Activated gamma-delta T cell (primary cell): ENCODE measurements at places on chromosomes 11 and 22.

DNA sequence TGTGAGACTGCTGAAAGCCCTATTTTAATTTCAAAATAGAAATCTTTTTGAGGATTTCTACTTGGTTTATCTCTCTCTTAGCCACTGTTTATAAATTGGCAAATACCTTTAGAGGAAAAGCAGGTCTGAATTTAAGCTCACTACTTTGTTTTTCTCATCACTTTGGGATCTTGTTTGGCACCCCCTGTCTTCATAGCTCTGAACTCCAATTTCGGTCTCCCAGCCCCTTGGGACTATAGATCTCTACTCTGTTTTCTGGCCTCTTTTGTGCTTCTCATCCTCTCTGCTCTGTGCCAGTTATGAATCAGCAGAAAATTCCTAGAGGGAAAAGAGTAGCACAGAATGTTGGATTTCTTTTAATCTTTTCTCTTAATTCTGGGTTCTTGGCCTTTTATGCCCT, 118.3 kb downstream of the CYP2R1 start:
- no peak for DNase-seq

DNA sequence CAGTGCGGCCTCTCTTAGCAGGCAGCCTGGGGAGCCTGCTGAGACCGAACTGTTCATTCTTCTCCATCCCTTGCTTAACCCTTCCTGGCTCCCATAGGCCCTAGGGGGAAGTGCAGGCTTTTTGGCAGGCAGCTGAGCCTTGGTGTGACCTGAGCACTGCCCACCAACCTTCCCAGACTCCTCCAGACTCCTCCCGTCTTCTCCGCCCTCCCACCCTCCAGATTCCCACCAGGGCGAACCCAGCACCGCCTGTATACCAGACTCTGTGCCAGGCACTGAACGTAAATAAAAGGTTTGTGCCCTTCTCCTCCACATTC, 7.9 kb downstream of the RELT start:
- no peak for DNase-seq

GRCh38 chr11:133934599-133935550, 21.9 kb downstream of the IGSF9B start:
- DNase-seq: no peak

- DNase-seq: no peak
Measured at GRCh38 chr11:65219930-65220213, 38.1 kb downstream of the CAPN1 start.

DNA sequence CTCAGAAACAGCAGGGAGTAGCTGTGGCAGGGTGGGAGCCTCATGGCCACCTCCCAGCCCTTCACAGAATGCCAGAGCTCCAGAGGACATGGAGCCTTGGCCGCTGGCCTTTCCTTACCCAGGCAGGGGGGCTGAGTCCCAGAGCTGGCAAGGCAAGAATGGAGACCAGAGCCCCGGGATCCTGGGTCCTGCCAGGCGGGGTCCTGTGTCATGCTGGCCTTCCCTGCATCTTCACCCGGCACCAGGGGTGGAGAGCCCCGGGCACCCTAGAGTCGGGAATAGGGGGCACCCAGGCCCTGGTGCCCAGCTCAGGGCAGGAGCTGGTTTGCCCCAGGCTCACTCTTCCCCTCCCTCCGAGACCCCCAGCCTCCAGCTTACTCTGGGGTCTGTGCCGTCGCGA, 519.9 kb downstream of the TBC1D22A start:
- no peak for DNase-seq

- no peak for DNase-seq
Measured at GRCh38 chr11:134530636-134531326, 118.7 kb upstream of the B3GAT1 start.

- no peak for DNase-seq
Measured at GRCh38 chr11:61885166-61885778, 6.1 kb downstream of the FADS3 start.

- no peak for DNase-seq
Measured at GRCh38 chr11:73288192-73288872, 16.2 kb downstream of the P2RY6 start.

DNA sequence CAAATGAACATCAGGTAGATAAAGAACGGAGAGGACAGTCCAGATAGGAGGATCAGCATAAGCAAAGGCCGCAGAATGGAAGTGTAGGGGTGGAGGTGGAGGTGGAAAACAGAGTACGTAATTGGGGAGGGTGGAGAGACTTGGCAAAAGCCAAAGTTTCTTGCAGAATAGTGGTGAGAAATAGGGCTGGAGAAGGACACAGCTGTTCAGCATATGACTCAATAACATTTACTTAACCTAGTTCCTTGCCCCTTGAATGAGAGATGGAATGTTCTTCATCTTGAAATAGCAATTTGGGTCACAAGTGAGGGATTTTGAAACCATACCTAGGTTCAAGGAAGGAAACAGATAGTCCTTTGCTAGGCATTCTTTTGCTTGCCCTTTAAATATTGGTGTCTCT, 235.9 kb upstream of the ARHGAP20 start:
- DNase-seq: no peak

- no peak for DNase-seq
Measured at GRCh38 chr11:73379189-73379880, 3.1 kb downstream of the RELT start.

DNA sequence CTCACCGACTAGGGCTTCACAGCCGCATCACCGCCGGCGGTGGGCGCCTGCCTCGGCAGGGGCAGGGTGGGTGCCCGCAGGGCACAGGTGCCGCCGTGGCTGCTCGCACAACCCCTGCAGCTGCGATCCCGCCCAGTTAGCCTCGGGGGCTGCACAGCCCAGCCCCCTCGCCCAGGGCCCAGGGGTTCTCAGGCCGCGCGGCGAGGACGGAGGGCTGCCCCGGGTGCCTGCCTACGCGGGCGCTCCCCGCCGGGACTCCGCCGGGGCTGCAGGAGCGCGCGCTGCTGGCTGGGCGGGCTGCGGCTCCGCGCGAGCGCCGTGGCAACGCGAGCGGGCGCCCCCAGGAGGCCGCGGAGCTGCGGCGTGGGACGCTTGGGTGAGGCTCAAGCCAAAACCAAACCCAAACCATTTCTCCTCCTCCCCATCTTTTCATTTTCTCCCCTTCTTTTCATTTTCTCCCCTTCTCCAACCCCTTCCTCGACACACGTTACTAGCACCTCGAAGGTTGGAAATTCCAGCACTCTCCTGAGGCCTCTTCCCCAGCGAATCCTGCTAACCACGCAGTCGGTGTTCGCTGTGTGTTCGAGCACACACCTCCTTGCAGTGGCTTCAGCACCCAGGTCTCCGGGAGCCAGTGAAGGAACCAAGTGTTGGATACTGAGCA, at the start of gene MICAL3:
Gene MICAL3 (minus strand): TSS at position 286 of the 664 bp plus-strand sequence. CDS start 117,749 bp downstream, outside the sequence.
- peak; percentile 36 for DNase-seq

- no peak for DNase-seq
Measured at GRCh38 chr11:35602160-35602793, 16.0 kb upstream of the FJX1 start.

DNA sequence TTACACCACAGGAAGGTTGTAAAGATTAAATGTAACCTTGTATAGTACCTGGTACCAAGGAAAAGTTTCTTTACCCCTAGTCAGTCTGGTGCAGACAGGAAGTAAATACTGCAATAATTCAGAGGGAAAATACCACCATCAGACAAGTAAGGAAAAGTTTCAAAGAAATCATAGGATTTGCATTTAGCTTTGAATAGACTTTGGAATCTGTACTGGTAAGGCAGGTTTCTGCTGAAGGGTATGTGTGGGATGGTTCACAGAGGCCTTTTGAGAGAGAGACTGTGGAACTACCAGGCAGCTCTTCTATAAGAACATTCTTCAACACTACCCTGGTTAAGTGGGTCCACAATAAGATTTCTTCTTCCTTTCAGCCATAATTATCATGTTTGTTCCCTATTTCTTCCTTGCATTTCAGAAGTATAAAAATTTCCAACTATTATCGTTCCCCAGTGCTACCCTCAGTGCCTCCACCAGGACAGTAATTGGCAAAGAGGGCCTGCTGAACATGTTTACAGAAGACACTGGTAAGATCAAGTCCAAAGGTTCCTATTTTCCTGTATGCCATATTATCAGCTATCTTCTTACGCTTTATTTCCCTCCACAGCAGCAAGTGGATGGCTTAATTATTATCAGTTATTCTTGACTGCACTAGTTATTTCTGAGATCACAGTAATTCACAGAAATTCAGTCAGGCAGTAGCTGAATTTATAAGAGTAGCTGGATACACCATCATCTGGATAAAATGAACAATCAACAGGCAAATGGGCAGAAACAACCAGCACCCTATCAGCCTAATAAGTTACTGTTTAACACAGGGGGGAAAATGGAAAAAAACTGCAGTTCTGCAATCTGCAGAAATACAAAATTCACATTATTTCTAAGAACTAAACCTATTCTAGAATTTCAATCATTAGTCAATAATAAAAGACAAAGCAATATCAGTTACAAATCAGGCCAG, 48.5 kb downstream of the PITPNB start:
- DNase-seq: no peak

- no peak for DNase-seq
Measured at GRCh38 chr11:18193010-18193409, 20.4 kb downstream of the MRGPRX4 start.

GRCh38 chr11:67279589-67280340, 9.3 kb upstream of the ANKRD13D start:
- no peak for DNase-seq

DNA sequence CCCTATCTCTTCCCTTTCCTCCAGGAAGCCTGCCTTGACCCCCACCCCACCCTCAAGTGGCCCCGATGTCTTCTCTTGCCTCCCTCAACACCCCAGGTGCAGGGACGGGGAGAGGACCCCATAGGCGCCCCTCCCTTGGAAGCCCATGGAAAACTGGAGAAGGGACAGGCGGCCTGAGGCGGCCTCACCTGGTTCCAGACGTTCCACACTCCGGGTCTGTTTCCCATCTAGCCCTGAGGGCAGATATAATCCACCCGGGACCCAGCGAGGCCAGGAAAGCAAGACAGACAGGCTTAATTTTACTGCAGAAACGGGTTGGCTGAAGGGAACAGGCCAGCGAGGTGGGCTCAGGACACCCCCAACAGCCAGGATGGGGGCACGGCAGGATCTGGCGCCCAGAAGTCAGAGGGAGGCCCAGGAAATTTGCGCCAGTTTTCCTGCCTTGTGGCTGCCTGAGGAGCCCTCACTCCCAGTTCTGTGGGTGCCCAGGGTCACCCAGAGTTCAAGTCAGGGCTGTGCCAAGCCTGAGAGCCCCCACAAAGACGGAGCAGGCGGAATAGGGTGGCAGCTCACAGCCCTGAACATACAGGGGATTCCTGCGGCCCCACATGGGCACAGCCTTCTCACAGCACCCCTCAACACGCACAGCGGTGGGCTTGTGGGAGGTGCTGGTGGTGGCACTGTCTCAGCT, 3.0 kb upstream of the SIGIRR start:
- DNase-seq: no peak

DNA sequence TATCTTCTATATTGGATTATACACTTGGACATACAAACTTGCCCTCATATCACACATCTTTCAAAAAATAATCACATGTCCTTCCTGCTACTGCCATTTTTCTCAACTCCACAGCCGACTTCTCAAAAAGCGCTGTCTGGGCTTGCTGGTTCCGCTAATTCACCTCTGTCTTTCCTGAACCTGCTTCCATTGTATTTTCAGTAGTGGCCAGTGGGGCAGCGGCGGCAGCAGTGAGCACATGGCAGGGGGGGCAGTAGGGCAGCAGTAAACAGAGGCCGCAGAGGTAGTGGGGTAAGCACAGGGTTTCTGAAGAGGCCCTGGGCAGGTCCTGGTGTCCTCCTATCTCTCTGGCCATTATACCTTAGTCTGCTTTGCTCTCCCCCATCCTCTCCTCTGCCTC, 126.3 kb downstream of the RRAS2 start:
- no peak for DNase-seq

DNA sequence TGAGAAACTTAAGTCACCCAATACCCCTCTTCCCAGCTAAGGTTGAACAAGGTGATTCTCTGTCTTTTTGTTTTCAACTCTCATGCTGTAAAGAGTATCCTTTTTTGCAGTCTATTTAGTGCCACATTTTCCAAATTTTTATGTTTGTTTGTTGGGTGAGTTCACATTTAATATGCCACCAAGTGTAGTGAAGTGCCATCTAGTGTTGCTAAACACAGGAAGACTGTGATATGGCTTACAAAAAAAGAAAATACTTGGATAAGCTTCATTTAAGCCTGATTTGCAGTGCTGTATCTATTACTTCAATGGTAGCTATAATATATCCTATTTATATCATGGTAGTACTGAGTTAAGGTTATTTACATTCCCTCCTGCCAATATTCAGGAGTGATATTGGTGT, 319.2 kb upstream of the CHORDC1 start:
- no peak for DNase-seq

- DNase-seq: no peak
Measured at GRCh38 chr11:17350455-17351171, 987 bp upstream of the NCR3LG1 start.

GRCh38 chr11:133048270-133048669, 484.0 kb downstream of the OPCML start:
- DNase-seq: no peak
